ENCODE measurements at places on chromosomes 16 and 17.

DNA sequence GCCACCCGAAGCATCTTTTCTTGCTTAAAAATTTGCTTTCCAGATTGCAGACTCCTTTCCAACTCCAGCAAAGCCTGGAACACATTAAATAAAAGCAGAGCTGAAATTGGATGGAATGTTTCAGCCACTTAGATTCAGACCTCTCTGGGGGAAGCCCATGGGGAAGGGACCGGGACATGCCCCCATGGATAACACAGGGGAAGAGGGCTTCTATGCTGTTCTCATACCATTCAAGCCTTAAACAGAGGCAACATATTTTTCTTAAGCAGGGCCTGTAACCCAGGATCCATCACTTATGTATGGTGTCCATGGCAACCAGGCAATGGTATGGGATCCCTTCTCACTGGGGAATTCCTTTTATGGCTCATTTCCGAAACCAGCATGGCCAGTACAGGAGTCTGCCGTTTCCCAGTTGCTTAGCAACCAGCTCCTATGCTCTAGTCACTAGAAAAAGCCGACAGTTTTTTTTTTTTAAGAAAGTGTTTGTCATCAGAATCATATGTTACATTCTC is 62.0 kb upstream of the MARCHF10 start:
- DNase-seq = no peak

GRCh38 chr17:45296003-45296832 is 20.6 kb downstream of the MAP3K14 start:
- no peak for DNase-seq

DNA sequence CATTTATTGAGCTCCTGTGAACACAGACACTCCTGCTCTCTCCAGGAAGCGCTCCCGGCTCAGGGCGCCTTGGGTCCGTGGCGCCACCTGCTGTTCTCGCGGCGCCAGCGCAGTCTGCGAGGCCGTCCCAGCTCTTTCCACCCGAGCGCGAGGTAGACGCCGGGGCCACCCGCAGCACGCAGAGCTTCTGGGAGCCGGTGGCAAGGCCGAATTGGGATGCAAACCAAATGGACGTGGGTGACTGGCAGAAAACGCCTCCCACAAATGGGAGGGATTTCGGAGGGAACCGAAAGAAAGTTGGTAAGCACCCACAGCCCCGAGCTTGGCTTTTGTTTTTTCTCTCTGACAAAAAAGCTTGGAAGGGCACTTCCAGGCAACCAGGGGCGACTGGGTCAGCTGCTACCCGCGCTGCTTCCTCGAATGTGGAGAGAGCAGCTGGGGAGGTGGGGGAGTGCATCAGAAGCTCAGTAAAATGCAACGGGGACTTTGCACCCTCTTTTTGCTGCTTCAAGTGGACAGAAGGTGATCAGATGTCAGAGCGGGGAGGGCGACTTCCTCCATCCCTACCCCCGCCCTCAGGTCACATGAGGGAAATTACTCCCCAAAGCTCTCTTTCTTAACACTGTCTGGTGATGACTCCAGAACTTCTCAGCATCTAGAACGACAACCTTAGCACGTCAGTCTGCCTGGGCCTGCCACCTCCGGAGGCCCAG is 13.5 kb upstream of the N4BP1 start:
- peak; percentile 37 for DNase-seq

GRCh38 chr17:53133876-53134275 is 688.9 kb upstream of the KIF2B start:
- DNase-seq = no peak

DNA sequence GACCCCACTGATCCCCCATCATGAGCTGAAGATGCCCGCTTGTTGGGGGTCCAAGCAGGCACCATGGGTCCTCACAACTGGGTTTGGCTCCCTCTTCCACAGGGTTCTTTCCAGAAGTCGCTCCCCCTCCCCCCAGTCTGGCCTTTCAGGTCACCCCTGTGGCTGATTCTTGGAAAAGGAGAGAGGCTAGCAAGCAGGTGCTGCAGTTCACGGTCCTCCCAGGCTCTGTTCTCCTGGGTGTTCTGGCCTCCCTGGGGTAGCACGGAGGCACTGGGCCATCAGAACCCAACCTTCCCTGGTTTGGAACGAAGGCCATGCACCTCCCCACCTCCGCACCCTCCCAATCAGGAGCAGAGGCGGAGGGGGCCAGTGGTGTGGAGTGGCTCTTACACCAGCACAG is 18.9 kb downstream of the CACNA1G start:
- no peak for DNase-seq

DNA sequence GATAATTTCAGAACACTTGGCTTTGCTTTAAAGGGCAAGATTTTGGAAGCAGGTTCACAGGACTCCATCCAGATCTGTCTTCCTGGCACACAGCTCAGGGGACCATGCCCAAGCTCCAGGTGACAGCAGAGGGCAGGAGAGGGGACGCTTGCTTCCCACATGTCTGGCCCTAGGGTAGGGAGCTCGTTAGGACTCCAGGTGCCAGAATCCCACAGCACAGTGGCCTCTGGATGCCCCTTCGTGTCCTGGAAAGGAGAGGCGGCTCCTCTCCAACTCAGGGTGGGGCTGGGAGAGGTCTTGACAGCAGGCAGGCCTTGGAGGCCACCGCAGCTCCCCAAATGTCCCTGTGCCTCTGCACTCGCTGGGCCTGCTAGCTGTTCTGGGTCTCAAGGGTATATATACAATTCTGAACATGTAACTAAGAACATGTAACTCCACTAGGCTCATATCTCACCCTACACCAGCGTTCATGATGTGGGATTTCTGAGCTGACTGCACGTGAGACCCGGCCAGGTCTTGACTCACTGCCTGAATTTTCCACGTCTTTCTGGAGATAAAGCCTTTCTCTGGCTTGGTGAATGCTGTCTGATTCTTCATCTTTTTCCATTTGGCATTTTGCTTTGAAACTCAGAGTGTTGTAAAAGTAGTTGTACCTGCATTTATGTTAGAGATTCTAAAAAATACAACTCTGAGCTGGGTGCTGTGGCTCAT is 52.8 kb downstream of the MARCHF10 start:
- DNase-seq = no peak

GRCh38 chr17:41071606-41072360 is 6.1 kb upstream of the KRTAP2-4 start:
- DNase-seq = no peak

- no peak for DNase-seq
Measured at GRCh38 chr17:51926448-51926847, 232.1 kb downstream of the CA10 start.

DNA sequence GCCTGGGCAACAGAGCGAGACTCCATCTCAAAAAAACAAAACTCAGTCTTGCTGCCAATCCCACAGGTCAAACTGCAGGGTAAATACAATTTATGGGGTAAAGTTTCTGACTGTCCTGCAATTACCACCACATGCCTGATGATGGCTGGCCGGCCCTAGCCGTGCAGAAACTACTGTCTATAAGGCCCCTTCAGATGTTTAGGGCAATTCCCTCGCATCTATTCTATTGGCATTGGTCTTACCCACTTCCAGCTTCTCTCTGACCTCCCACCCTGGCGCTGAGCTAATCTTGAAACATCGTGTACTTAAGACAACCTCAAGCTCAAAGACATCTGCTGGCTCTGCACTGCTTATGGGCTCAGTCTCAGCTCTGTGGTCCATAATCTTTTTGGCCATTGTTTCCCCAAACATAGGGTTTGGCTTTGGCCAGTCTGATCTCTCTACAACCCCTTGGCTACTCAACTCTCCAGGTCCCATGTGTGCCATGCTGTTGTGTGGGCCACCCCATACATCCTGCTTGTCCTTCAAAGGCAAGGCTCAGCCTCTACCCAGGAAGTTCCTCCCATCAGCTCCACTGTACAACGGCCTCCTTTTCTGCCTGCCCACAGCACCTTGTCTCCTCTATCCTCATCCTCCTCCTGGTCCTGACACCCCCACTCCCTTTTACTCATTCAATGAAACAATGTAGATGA is 16.6 kb downstream of the MAP3K14 start:
- DNase-seq = no peak

- DNase-seq = peak; percentile 96
Measured at GRCh38 chr16:3264137-3265036, 8.0 kb upstream of the MEFV start.

DNA sequence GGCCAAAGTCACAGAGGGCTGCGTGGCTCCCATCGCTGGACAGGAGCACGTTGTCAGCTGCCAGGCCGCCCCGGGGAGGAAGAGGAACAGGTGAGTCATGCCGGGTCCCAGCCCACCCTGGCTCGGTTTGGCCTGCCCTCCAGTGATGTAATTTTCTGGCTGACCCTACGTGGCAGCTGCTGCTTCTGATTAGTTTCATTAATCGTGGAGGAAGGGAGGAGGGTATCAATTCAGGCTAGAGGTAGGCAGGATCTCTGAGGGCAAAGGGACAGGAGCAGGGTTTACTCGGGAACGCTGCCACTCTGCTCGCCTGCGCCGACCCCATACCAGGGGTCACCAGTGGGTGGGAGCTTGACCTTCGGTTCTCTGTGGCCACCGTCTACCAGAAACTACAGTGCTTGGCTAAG is 11.7 kb upstream of the SPATA32 start:
- DNase-seq = no peak

GRCh38 chr17:9271989-9272388 is 250.7 kb downstream of the NTN1 start:
- no peak for DNase-seq

- no peak for DNase-seq
Measured at GRCh38 chr16:49940464-49941224, 84.4 kb upstream of the CNEP1R1 start.

DNA sequence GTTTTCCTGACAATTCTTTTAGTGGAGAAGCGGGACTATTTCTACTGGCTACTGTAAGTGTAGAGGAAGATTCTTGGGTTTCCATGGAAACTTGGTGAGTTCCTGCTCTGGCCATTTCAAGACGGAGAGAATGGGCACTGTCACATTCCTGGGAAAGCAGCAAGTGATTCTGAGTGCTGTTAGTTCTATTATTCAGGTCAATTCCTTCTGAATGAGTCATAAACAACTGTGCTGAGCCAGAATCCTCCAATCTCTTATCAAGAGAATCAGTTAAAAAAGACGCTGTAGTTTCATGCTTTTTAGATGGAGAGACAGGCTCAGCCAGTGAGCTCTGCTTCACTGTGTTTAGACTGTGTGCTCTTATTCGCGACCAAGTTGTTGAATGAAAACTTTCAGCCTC is 19.6 kb downstream of the AKAP10 start:
- no peak for DNase-seq

DNA sequence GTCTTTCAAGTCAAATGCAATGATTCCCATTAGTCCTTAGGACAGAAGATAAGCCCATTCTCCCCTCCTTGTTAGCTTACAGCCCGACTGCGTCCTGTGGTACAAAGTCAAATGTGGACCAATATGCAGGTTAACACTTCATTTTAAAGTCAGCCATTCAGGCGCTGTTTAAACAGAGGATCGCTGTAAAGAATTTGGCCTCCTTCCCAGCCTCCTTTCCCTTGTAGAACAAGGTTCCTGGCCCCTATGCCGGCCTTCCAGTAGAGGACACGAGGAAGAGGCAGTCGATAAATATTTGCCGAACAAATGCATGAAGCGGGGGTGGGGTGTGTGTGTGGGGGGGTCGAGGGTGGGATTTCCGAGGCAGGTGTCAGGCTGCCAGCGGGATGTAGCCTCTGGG is 4.3 kb downstream of the SDK2 start:
- peak; percentile 87 for DNase-seq

DNA sequence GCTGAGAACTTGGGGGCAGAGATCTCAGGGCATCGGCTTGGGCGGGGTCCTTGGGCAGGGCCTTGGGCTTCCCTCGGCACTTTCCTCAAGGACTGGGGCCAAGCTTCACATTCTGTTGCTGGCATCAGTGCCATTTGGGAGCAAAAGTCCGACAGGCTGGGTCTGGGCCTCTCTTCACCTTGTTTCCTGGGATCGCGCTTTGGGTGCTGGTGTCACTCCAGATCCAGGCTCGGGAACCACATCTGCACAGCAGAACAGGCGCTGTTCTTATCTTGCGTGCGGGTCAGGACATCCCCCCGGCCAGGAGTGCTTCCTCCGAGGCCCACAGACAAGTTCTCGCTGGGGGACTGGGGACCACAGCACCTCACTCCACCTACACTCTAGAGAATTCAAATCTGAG is 31.1 kb upstream of the CDH15 start:
- DNase-seq = no peak

DNA sequence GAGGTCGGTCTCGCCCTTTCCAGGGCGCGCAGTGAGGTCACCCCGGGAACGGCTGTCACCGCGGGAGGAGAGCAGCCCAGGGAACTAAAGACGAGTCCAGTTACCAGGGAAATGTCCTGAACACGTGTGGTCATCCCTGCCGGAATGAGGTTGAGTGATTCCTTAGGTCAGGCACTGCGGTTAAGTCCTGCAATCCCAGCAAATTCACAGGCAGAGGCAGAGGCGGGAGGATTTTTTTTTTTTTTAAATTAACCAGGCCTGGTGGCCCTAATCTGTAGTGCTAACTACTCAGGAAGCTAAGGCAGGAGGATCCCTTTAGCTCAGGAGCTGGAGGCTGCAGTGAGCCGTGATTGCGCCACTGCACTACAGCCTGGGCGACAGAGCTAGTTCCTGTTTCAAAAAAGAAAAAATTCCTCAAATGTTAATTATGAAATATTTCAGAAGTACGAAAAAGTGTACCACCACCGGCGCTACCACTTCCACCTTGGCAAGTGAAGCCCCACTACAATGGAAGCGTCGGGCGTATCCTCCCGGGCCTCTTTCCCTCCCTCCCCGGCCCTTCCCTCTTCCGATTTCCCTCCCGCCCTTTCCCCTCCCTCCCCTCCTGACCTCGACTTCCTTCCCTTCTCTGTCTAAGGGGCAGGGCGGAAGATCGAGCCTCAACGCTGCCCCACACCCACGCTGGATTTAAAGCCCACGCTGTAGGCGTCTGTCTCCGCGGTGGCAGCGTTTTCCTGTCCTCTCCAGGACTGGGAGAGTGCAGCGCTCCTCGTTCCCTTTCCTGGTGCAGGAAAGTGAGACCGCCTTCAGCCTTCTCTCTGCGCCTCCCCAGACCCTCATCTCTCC is 27.3 kb downstream of the SLFN11 start:
- DNase-seq = no peak

- DNase-seq = no peak
Measured at GRCh38 chr16:4500272-4500671, 24.1 kb downstream of the HMOX2 start.

Data from NCI-H2029 (cell line).